ENCODE measurements at places on chromosomes 7 and 10.

- DNase-seq: peak; percentile 4
Measured at GRCh38 chr10:101495324-101495925, 92.6 kb downstream of the POLL start.

GRCh38 chr7:24975172-24975571, 4.8 kb downstream of the OSBPL3 start:
- DNase-seq: no peak

GRCh38 chr7:92910976-92911375, 74.6 kb upstream of the CDK6 start:
- DNase-seq: no peak

- DNase-seq: no peak
Measured at GRCh38 chr10:30755441-30755953, 125.9 kb upstream of the LYZL2 start.

GRCh38 chr10:29877793-29878491, 181.4 kb downstream of the JCAD start:
- no peak for DNase-seq

- DNase-seq: no peak
Measured at GRCh38 chr10:124911124-124912067, 30.5 kb upstream of the ZRANB1 start.

- DNase-seq: no peak
Measured at GRCh38 chr10:26486990-26487850, 49.1 kb downstream of the APBB1IP start.

- no peak for DNase-seq
Measured at GRCh38 chr7:22052674-22053365, 107.1 kb upstream of the CDCA7L start.

DNA sequence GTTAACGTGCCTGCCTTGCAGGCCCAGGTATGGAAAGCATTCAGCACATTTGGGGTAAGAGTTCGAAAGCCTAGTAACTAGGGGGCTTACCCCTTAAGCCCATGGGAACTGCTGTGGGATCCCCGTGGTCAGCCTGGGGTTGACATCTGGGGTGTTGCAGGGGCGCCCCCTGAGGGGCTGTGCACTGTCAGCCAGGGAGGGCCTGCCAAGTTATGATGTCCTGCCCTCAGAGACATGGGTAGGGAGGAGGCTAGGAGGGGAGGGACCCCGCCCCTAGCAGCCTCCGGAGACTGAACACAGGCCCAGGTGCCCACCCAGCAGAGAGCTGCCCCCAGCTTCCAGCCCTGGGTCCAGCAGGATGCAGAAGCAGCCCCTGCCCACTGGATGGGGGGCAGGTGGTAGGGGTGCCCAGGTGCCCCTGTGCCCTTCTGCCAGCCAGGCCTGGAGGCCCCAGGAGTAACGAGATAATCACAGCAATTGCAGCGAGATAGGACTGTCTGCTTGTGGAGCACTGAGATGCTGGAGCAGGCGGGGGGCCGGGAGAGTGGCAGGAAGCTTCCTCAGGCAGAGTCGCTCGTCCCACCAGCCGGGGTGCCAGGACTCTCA, 153.3 kb downstream of the UBE2H start:
- DNase-seq: no peak

DNA sequence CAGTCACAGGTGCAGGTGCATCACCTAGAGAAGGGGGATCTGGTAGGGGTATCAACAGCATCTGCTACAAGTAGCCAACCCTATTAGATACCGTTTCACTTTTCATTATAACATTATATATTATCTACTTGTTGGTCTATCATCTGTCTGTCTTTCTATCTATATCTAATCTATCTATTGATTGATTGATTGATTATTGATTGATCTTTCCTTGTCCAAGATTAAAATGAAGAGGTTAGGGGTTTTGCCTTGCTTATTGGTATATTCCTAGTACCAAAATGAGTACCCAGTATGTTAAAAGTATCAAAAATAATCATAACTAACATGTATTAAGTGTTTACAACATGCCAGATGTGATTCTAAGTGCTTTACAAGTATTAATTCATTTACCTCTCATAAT, 121.5 kb downstream of the GPR158 start:
- no peak for DNase-seq

- DNase-seq: no peak
Measured at GRCh38 chr10:29253690-29254029, 35.2 kb upstream of the LYZL1 start.

DNA sequence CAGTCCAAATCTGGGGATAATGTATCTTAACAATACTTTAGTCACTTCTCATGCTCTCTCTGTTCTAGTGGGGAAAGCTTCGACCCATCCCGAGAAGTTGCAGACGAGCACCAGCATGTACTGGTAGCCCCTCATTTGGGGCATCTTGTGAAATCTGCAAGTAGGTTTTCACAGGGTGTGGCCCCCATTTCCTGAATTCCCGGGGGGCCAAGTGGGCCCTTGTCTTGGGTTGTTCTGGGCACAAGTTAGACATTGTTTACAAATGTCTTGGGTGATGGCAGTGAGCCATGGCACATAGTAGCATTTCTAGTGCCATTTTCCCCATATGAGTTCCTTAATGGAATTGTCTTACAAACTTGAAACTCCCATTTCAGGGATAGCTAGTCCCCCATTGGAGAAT, 216.7 kb upstream of the KCND2 start:
- no peak for DNase-seq

- no peak for DNase-seq
Measured at GRCh38 chr7:81333536-81333935, 414.7 kb upstream of the SEMA3C start.

DNA sequence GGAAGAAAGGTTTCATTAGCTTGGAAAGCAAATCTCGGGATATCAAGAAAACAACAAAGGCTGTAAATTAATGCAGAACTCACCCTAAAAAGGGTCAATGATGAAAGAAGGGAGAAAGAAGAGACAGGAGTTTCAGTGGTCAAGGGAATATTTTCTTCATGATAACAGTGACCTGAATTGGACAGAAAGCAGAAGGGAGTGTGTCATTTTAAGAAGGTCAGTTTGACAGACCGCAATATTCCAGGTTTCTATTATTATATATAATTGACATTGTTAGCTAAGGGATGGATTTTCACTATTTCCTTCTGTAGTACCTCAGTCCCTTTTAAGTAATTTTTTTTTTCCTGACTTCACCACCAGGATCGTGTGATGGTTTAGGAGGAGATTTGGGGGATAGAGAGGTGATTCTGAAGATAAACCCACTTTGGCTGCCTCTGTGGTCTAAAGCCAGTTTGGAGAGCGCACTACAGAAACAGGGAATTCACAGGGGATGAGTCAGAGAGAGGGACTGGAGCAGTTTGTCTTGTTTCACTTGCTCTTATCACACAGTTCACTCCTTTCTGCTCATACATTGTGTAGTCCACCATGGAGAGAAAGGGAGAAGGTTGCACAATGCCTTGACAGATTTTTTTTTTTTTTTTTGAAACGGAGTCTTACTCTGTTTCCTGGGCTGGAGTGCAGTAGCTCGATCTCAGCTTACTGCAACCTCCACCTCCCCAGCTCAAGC, 417.9 kb downstream of the AUTS2 start:
- no peak for DNase-seq

DNA sequence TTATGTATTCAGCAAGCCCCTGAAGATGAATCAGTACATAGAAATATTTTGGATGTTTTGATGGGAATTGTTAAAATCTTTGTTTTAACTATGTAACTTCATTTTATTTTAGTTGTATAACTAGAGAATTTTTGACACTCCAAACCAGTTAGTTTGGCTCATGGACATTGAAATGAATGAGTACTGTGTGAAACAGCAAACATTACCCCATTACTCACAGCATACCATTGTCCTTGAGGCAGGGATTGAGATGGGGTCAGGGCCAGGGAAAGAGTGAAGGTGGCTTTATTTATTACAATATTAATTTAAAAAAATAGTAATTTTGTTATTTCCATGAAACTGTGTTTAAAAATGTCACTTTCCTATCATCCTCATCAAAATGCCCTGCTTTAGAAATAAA, 4.8 kb upstream of the BMPER start:
- DNase-seq: no peak

GRCh38 chr7:151395036-151395367, 14.8 kb downstream of the WDR86 start:
- no peak for DNase-seq

- no peak for DNase-seq
Measured at GRCh38 chr7:149093228-149093627, 2.7 kb upstream of the ZNF786 start.

GRCh38 chr10:118983263-118983662, 46.3 kb upstream of the NANOS1 start:
- no peak for DNase-seq

DNA sequence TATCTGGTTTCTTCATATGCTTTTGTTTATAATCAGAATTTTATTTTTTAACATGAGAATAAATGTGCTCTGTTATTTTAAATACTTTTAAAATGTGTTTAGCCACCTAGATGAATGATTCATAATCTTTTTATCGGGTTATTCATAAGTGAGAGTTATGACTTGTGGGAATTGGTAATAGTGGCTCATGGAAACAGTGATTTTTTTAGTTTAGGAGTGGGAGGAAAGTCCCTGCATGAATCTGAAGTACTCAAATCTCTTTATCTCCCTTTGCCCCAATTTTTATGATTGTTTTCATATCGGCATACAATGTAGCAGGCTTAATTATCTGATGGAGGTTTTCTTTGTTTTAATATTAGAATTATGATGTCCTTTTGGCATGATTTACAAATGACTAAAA, 42.9 kb downstream of the TAX1BP1 start:
- DNase-seq: no peak
